IMR-90 (cell line): ENCODE measurements at places on chromosomes 5 and 9. TPM values are rescaled to one million over a fixed set of nuclear protein-coding genes. Genes with fewer than 3 reads are reported as not detected.

Gene SPRY4
- 8.4 and 10.3 TPM in 2 replicates for total RNA-seq

Gene C9orf50
- not detected in 2 replicates for total RNA-seq

DNA sequence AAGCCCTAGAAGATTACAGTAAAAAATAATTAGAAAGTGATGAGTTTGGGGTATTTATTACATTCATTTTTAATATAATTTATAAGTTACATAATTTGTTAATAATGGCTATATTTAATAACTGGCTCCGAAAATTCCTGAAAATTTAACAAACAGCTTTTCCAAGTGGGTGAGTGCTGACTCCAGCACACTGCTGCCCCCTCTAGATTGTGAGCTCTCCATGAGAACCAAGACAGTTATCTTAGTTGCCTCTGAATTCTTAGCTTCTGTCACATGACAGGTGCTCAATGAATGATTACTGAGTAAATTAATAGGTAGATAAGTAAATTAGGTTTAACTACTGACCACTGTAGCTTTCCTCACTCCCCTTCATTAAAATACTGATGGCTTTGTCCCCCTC lies 7.8 kb downstream of the KLHL3 start:
- DNase-seq = no peak

GRCh38 chr5:1278216-1278615 lies 16.7 kb downstream of the TERT start:
- DNase-seq = no peak

- DNase-seq = no peak
These were observed 340.5 kb downstream of the ADGRV1 start for GRCh38 chr5:90899014-90899604.

DNA sequence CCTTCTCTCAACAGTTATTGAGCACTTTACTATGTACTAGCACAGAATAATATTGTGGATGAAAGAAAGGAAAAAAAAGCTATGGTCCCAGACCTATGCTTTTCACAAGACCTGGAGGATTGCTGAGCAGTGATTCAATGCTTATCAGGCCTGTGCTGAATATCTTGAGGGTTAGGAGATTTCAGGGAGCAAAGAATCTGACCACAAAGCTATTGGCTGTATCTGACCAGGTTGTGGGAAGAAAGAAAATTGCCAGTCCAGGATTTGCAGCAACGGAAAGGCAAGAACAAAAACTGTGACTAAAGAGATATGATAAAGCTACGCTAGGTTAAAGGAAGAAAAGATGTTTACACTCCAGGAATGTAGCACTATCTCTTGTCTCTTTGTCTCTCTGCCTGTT lies 14.9 kb upstream of the MACIR start:
- DNase-seq = peak; percentile 67
